ENCODE measurements at places on chromosomes 13 and 19.
A peak's percentile ranks its signal among the peaks of the same experiment; 100 is the strongest.

- no peak for DNase-seq
Observed at GRCh38 chr19:46935066-46935663, 74.4 kb downstream of the ARHGAP35 start.

- DNase-seq, result peak; percentile 97
Observed at GRCh38 chr19:43754503-43755255, at the start of gene SMG9. TSS of gene SMG9 (minus strand) at chr19:43754962. CDS start at chr19:43750741, 4,221 bp downstream.

DNA sequence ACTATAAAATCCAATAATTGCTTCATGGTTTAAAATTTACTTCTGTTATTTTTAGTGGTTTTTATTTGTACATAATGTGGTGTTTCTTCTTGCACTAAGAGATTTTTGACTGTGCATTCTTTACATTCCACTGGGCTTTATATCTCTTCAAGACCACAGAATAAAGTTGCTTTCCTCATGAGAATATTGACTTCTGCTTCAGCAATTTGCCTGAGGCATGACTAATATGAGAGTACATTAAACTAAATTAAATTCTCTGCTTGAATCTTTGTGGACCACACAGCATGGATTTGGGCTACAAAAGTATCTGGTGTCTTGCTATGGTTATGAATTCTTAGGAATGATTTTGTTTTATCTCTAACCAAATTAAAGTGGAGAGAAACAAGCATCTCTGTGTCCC, 1463.4 kb upstream of the PCDH20 start:
- DNase-seq, result no peak

GRCh38 chr19:18610556-18611326, 1.9 kb upstream of the TMEM59L start:
- DNase-seq, result peak; percentile 69

DNA sequence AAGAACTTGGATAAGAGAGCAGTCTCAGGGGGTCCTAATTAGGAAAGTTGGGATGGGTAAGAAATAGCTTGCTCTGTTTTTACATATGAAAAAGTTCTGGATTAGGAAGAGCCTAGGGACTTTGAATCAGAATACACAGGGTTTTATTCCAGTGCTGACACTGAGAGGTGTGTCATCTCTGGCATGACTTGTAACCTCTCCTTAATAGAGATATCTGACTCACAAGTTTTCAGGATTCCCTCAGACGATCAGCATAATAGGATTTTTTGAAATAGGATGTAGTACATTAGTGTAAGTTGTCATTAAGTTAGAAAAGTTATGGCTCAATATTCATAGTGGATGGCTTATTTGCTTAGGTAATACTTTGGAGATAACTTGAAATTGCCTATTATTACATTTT, 555.2 kb upstream of the MIR17HG start:
- DNase-seq, result no peak

GRCh38 chr13:52739468-52740071, at the start of gene CNMD:
TSS of gene CNMD (minus strand) at chr13:52739820. CDS start at chr13:52739701, 119 bp downstream.
- peak; percentile 44 for DNase-seq

DNA sequence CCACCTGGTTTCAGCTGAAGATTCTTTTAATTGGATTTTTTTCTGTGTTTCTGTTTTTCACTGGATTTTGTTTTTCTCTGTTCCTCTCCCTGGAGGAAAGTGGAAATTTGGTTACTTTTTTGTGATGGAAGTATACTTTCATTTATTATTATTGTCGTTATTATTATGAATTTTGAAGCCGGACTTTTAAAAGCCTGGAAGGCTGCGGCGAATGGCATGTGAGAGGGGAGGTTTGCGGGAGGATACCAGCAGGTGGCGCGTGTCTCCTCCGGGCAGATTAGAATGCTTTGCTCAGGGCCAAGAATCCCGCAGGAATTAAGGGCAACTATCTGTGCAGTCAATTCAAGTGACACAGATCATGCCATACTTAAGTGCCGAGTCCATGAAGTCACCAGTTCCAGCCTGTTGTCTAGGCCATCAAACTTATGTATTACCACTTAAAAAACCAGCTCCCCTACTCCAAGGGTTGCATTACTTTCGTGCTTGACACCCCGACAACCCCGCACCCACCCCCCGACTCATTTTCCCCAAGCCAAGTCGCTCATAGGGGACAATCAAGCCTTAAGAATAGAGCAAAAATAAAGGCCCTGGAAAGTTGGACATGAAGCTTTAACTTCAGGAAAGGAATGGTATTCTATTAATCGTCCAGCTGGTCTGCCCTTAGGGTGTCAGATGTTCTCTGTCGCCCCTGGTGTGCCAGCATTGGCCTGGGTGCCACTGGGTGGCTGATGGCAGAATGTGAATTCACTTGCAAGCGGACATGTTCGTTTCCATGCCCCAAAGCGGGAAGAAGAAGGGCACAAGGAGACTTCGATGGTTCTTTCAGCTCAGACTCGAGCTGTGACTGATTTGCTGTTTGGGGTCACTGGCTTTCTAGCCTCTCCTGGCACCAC, 1.3 kb upstream of the LRCH1 start:
- peak; percentile 82 for DNase-seq

DNA sequence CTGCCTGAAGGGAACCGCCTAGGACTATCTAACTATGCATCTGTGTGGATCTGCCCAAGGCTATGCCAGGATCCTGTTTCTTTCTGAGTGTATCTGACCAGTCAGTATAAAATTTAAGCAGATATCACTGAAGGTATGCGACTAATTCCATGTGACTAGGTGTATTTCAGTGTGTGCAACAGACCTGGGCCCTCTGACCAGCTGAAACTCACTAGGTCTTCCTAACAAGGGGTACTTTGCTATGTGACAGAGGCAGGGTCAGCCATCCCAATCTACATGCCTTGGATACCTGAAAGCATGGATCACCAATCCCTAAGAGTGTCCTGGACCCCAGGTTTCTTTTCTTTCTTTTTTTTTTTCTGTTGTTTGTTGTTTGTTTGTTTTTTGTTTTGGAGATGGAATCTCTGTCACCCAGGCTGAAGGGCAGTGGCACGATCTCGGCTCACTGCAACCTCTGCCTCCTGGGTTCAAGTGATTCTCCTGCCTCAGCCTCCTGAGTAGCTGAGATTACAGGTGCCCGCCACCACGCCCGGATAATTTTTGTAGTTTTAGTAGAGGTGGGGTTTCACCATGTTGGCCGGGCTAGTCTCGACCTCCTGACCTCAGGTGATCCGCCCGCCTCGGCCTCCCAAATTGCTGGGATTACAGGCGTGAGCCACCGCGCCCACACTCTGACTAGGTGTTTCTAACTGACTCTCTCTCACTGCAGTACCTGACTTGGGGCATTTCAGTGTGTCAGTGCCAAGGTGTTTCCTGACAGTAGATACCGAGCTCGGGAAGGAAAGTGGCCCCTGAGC, 43.5 kb downstream of the FCGBP start:
- DNase-seq, result no peak

DNA sequence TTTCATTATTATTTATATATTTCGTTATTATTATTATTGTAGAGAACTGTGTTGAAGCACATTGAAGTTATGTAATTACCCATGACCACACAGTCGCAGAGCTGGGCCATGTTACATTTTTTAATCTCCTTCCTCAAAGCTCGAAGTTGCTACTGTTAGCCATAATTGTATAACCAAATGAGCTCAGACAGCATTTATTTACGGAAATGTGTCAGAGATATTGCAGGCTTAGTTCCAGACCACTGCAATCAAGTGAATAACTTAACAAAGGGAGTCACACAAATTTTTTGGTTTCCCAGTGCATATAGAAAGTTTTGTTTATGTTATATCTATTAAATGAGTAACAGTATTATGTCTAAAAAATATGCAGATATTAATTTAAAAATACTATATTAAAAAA, 147.1 kb upstream of the SLITRK1 start:
- no peak for DNase-seq

DNA sequence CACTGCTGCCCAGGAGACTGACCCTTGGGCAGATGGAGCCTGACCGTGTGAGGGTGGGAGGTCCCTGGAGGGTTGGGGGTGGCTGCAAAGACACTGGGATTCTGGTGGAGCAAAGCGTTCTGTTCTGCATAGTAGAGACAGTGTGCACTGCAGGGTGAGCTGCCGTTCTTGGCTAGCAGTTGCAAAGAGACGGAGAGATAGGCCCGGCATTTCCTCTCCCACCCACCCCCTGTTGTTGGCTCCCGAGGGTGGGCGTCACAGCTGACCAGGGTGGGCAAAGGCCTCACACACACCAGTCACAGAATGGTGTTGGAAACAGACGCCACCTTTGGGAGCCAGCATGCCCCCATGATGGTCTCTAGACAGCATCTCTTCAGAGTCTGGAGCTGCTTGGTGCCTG, 11.4 kb downstream of the TMEM255B start:
- DNase-seq, result no peak

Data from WTC11 (cell line).